ENCODE measurements at places on chromosomes 7 and 10. TPM values are rescaled to one million over a fixed set of nuclear protein-coding genes. Genes with fewer than 3 reads are reported as not detected.

The HTR5A gene
- not detected for total RNA-seq

The VENTX gene
- total RNA-seq: not detected

The LRRD1 gene
- total RNA-seq: not detected

The WEE2 gene
- not detected for total RNA-seq

The ADAM8 gene
- 80.5 TPM for total RNA-seq

The HOXA4 gene
- total RNA-seq: not detected

The IQCE gene
- total RNA-seq: 4.5 TPM

The TMEM184A gene
- total RNA-seq: not detected

The ADRB1 gene
- total RNA-seq: 0.30 TPM

The NUTM2B gene
- 1.6 TPM for total RNA-seq

The FAM221A gene
- 5.7 TPM for total RNA-seq

The FRMD4A gene
- 1.5 TPM for total RNA-seq

The DNAJB9 gene
- 44.0 TPM for total RNA-seq

The STAG3 gene
- total RNA-seq: 6.5 TPM

The OR2A42 gene
- total RNA-seq: not detected

The SLC39A12 gene
- not detected for total RNA-seq

The NKX1-2 gene
- 0.12 TPM for total RNA-seq

The OR2A1 gene
- not detected for total RNA-seq

The NANOS1 gene
- total RNA-seq: 0.08 TPM

The JCAD gene
- 0.10 TPM for total RNA-seq

Measured in T-cell (primary cell).